ENCODE measurements at places on chromosomes 16 and 17.

GRCh38 chr16:55240888-55241287, 83.1 kb upstream of the IRX6 start:
- no peak for DNase-seq

DNA sequence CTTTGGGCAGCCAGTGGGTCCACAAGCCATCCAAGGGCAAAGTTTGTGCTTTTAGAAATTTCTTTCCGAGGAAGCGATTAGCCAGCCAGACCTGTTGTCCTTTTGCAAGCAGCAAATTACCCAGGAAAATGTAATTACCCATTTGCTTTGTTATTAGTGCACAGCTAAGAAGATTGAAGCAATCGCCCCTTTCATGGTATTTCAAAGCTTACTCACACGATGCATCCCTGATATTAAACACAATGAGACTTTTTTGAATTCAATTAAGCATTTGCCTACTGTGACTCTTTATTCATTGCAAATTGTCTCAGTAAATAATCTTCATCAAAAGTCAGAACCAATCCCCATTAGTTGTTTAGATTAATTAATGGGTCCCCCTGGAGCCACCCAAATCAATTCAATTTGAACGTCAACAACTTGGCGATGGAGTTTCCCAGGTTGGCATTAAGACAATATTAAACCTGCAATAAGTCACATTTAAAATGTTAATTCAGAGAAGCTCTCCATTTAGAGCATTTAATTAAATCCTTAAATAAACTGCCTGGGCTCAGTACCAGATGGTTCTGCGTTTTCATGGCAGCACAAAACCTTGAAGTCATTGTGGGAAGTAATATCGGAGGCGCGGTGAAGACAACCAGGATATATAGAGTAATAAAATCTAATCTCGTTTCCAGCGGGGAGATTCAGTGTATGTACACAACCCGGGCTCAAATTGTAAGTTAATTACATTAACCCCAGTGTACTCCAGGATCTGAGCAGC, 366.2 kb upstream of the TNRC6C start:
- DNase-seq = no peak

- no peak for DNase-seq
Observed at GRCh38 chr17:33895491-33895890, 359.6 kb upstream of the CCL2 start.

GRCh38 chr16:74438492-74438979, 17.3 kb upstream of the CLEC18B start:
- no peak for DNase-seq

DNA sequence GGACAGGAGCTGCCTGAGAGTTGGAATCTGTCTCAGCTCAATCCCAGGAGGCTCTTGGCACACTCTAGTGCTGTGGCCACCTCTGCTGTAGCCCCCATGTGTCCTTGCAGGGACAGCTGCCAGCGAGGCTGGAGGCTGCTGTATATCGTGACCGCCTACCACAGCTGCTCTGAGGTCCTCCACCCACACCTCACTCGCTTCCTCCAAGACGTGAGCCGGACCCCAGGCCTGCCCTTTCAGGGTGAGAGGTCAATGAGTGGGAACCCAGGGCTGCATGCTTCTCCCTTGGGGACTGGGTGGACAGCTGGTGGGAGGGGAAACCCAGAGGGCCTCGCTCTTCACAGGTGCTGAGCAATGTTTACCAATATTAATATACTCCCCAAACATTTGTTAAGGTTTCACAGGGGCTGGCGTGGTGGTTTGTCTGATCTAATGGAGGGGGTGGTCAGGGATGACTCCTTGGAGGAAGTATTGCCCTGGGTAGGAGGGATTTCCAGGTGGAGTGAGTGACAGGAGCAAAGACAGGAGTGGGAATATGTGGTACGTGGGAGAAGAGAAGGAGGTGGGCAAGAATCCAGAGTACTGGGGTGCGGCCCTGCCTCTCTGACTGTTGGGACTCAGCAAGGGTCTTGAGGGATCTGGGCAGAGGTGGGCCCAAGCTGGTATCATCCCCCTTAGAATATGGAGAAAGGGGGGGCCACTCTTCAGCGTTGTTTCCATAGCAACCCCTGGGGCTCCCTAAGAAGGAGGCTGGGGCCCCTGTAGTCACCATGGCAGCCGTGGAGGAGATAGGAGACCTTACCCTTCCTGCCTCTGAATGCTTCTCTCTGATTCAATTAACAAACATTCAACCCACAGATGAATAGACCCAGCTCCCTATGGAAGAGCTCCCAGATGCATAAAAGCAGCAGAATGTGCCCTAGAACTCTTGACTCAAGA, 22.2 kb upstream of the ALKBH5 start:
- no peak for DNase-seq

GRCh38 chr16:14344292-14344691, 273.2 kb downstream of the MRTFB start:
- DNase-seq = no peak

DNA sequence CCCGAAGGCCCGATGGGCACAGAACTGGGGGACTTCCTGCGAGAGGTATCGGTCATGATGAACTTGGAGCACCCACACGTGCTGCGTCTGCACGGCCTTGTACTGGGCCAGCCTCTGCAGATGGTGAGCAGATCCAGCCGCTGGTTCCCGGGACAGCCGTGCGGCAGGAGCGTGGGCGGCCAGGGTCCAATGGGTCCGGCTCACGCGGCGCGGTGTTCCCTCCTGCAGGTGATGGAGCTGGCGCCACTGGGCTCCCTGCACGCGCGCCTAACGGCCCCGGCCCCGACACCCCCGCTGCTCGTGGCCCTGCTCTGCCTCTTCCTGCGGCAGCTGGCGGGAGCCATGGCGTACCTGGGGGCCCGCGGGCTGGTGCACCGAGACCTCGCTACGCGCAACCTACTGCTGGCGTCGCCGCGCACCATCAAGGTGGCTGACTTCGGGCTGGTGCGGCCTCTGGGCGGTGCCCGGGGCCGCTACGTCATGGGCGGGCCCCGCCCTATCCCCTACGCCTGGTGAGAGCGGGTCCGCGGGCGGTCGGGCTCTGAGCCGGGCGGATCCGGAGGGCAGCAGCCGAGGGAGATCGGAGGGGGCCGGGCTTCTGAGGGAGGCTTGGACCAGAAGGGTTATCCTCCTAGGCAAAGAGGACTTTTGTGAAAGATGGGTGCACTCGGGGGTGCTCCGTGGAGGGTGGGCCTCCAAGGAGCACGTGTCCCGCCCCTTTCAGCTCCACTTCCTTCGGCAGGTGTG, 3.0 kb downstream of the TNK1 start:
- DNase-seq = no peak

GRCh38 chr16:2763173-2763572, 10.7 kb downstream of the SRRM2 start:
- DNase-seq = no peak

GRCh38 chr16:80717611-80718010, 86.8 kb downstream of the CDYL2 start:
- DNase-seq = no peak

DNA sequence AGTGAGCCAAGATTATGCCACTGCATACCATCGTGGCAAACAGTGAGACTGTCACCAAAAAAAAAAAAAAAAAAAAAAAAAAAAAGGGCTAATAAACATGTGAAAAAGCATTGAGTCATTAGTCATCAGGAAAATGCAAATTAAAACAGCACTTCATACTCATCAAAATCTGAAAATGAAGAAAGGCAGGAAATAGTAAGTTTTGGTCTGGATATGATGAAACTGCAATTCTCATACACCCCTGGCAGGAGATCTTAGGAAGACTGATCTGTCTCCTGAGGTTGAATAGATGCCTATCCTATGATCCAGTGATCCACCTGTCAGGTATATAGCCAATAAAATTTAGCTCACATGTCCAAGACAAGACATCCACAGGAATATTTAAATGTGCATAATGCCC, 212.7 kb downstream of the CPPED1 start:
- DNase-seq = no peak

- no peak for DNase-seq
Observed at GRCh38 chr16:12184419-12184917, 207.9 kb downstream of the SNX29 start.

DNA sequence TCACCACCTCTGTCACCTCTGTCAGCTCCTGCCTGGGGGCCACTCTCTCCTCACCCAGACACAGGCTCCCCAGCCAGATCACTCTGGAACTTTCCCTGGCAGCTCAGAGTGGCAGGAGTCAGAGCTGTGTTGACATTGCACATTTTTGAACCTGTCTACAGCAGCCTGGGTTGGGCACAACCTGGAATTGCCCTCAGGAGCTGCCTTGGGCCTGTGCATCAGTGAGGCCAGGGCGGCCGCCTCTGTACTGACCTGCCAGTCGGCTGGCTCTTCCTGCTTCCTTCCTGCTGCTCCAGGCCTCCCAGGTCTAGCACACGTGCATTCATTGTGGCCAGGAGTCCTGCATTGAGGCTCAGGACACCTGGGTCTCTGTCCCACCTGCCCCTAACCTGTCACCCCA, 14.2 kb upstream of the TMEM11 start:
- DNase-seq = no peak

DNA sequence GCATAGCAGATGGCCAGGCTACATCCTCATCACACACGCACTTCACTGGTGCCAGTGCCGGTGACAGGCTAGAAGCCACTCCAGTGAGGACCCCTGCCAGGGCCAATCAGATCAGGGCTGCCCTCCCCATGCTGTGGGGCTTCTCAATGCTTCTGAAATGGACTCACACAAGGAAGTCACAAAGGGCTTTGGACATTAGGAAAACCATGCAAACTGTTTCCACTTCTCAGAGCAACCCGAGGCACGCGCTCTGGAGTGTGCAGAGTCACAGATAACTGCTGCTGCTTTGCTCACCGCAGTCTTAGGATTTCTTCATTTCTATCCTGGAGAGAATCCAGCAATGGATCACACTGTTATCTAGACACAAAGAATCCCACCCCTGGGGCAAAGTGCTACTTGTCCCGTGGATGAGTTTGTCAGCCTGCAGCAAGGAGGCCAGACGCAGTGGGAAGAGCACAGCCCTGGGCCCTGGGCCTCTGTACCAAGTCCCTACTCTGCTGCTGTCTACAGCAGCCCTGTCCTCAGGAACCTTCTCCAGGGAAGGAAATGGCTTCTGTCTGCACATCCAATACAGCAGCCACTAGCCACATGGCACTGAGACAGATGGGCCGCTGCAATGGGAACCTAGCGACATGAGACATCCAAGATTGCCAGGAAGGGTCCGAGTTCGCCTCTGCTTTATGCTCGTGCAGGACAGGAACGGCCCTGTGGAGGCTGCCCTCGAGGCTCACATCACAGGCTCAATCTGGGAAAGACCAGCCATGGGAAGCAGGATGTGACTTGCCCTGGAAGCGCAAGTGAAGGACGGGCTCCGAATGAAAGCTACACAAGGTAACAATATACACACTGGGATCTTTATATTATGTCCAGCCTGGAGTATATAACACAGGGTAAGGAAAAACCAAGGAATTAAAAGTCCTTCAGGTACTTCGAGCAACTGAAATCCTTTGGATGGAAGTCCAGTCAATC, 169.3 kb downstream of the ZFHX3 start:
- no peak for DNase-seq

DNA sequence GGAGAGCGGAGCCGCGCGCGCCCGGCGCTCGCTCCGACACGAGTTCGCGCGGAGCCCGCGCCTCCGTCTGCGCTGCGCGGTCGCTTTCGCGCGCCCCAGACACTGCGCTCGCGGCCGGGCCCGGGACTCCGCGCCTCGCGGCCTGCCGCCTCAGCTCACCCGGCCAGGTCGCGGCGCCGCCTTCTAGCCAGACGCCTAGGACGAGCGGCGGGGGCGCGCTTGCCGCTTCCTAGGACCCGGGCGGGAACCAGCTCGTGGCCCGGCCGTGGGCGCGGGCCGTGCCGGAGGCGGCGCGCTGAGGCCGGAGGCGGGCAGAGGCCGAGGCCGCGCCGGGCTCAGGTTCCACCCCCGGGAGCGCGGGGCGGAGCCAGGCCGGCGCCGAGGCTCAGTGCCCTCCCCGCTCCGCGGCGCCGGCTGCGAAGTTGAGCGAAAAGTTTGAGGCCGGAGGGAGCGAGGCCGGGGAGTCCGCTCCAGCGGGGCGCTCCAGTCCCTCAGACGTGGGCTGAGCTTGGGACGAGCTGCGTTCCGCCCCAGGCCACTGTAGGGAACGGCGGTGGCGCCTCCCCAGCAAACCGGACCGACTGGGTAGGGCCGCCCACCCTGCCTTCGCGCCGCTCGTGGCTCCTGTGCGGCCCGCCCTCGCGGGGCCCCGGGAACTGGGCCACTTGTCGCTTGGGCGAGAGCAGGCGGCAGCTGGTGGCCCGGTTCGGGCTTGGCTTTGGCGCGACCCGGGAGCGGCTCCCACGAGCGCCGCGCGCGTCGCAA, at the start of gene SPHK1:
SPHK1 (plus strand) TSS at position 388 of the 765 bp plus-strand sequence. CDS start 1,036 bp downstream, outside the sequence.
- peak; percentile 46 for DNase-seq

GRCh38 chr17:5431949-5432556, 6.9 kb downstream of the C1QBP start:
- no peak for DNase-seq

DNA sequence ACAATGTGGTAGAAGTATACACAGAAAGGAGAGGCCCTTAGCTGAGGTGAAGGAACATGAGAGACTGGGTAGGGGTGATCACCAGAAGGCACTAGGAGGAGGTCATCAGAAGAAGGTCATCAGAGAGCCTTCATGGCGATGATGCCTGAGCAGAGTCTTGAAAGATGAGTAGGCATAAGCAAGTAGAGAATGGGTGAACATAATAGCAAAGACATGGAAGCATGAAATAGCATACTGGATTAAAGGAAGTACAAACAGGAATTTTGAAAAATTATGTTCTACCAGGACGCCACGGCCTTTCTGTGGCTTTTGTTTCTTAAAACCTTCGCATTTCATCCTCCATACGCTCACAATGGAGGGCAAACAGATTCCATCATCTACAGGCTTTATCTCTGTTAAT, 2.9 kb downstream of the IKZF3 start:
- DNase-seq = no peak

- no peak for DNase-seq
Observed at GRCh38 chr17:4850246-4850645, 17.1 kb downstream of the MINK1 start.

- DNase-seq = no peak
Observed at GRCh38 chr16:69217433-69217832, 30.5 kb downstream of the SNTB2 start.

GRCh38 chr17:36812762-36813161, 124.5 kb upstream of the LHX1 start:
- no peak for DNase-seq

GRCh38 chr16:23502466-23502865, 7.8 kb downstream of the GGA2 start:
- no peak for DNase-seq

- DNase-seq = no peak
Observed at GRCh38 chr16:80807906-80808305, 3.5 kb upstream of the CDYL2 start.

GRCh38 chr17:50102164-50102991, 7.2 kb downstream of the PDK2 start:
- DNase-seq = no peak

DNA sequence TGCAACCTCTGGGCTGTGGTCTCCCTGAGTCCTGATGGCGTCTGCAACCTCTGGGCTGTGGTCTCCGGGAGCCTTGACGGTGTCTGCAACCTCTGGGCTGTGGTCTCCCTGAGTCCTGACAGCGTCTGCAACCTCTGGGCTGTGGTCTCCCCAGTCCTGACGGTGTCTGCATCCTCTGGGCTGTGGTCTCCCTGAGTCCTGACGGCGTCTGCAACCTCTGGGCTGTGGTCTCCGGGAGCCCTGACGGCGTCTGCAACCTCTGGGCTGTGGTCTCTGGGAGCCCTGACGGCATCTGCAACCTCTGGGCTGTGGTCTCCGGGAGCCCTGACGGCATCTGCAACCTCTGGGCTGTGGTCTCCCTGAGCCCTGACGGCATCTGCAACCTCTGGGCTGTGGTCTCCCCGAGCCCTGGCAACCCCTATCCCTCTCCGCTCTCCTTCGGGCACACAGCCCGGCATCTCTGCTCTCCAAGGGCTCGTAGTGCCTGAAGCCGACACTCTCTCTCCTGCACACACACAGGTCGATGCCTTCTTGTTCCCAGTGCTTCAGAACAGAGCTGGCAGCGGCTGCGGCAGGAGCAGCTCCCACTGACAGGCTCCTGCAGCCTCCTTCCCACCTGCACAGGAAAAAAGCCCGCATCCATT, 45.6 kb downstream of the METRNL start:
- DNase-seq = no peak

All from bone marrow (tissue), 2 donors.